ENCODE measurements at places on chromosomes 6 and 20. TPM values are rescaled to one million over a fixed set of nuclear protein-coding genes. Genes with fewer than 3 reads are reported as not detected.

DNA sequence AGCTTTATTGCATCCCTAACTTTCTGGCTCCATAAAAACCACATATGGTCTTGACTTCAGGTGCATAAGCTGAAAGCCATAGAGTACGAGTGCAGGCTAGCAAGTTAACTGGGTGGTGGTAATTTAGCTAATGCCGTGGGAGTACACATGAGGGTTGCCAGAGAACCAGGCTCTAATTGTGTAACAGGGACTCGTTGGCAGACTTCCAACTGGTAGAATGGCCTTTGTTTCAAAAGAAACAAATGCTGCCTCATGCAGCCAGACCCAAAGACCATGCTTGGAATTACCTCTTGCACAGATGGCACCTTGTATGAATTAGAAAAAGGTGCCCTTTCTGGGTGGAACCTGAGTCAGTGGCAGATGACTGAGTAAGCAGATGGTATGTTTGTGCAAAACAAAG lies 73.2 kb downstream of the LY86 start:
- no peak overlapping the region for H3K4me3 ChIP-seq
- H3K27ac ChIP-seq = no peak overlapping the region
- DNase-seq = no peak
- H3K36me3 ChIP-seq = no peaks in the 10 kb centered on the region
- peaks cover 14% of the 10 kb centered on the region for H3K27me3 ChIP-seq
- peaks cover 8% of the 10 kb centered on the region for H3K4me1 ChIP-seq

- no peak overlapping the region for H3K27ac ChIP-seq
- peaks cover 9% of the 10 kb centered on the region for H3K36me3 ChIP-seq
- no peak overlapping the region for H3K4me3 ChIP-seq
- peaks cover 10% of the 10 kb centered on the region for H3K4me1 ChIP-seq
- H3K27me3 ChIP-seq = peaks cover 22% of the 10 kb centered on the region
These were observed 2.0 kb upstream of the CRIP3 start for GRCh38 chr6:43310624-43311023.

The SIRPG gene
- not detected for total RNA-seq

GRCh38 chr6:157056275-157056674 lies 267.0 kb downstream of the TMEM242 start:
- H3K4me3 ChIP-seq = no peak overlapping the region
- H3K36me3 ChIP-seq = no peaks in the 10 kb centered on the region
- H3K27ac ChIP-seq = no peak overlapping the region
- no peak for DNase-seq

DNA sequence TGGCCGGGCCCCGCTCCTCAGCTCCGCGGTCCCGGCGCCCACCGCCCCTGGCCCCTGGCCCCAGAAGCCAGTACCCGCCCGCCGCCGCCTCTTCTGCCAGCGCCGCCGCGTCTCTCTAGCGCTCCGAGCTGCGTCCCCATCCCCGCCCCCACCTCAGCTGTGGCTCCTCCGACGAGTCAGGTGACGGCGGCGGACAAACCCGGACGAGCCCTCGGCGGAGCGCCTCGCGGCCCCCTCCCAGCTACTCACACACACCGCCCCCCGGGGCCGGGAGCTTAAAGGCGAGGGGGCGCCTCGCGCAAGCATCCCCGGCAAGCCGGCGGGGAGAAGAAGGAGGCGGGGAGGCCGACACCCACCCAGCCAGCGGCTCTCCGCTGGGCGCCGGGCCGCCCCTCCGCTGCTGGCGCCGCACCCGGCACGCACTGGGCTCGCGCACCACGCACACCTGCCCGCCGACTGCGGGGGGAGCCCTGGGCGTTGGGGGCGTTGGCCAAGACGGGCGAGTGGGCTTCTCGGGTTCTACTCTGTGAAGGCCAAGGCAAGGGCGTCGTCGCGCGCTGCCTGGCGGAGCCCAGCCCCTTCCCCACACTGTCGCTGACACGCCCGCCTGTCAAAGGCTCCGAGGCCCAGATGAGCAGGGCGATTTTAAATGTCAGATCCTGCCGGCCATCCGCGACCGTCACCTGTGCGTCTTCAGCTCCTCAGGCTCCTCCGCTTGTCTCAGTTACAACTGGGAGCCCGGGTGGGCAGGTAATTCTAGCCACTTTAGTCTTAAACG lies at the start of gene SNAP91:
Gene SNAP91 (minus strand): TSS at position 132 of the 778 bp plus-strand sequence. CDS start 1,174 bp downstream, outside the sequence.
- no peak for DNase-seq
- H3K4me3 ChIP-seq = no peak within 1 kb of the TSS
- H3K36me3 ChIP-seq = no peaks in the 10 kb centered on the region
- H3K27ac ChIP-seq = no peak within 1 kb of the TSS

Data from Calu3 (cell line).